ENCODE measurements at places on chromosomes 13 and 19. TPM values are rescaled to one million over a fixed set of nuclear protein-coding genes. Genes with fewer than 3 reads are reported as not detected.

GRCh38 chr13:94345374-94346195 lies 133.9 kb downstream of the DCT start:
- DNase-seq = no peak

DNA sequence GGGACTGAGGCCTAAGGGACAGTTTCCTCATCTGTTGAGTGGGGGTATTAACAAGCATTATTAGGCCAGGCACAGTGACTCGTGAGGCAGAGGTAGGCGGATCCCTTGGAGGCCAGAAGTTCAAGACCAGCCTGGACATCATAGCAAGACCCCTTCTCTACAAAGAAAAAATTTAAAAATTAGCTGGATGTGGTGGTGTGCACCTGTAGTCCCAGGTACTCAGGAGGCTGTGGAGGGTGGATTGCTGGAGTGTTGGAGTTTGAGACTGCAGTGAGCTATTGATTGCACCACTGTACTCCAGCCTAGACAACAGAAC lies 11.3 kb upstream of the FOSB start:
- DNase-seq = no peak

DNA sequence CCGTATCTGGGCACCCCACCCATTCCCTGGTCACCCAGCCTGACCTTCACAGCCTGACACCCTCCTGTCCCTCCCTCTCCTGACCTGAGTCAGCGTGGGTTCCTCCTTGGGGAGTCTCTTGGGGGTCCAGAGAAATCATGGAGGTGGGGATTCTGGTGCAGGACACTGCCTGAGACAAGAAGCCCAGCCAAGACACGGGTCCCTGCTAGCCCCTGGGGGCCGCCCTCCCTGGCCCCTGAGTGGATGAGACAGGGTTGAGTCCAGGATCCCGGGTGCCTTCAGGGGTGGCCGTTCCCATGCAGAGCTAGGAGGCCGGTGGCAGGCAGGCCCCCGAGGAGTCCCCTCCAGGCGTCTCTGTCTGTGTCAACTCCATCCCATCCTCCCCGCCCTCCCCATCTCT lies 1.6 kb downstream of the MAP2K7 start:
- DNase-seq = no peak

DNA sequence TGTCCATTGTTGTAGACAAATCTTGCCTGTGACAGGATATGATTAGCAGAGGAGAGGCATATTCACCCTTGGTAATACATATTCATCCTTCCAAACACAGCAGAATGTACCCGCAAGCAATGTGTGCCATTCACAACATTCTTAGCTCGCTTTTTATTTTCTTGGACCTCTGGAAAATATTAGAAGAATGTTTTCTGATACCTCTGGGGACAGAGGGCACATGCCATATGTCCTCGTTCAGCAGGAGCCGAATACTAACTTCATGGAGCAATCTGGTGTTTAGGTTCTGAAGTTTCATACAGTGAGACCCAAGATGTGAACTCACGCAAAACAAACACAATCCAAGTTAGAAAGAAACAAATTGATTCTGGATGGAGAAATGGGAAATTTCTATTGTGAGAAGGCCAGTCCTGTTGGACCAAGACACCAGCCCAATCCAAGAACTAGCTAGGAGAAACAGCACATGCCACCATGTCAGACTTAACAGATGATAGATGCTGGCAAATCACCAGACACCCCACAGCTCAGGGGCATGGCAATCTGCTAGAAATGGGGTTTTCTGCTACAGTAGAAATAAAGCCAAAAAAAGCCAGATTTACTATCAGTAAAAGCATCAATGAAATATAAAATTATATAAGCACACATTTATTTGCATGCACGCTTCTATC lies 297.4 kb downstream of the DCLK1 start:
- DNase-seq = no peak

GRCh38 chr19:9586764-9587163 lies 2.5 kb upstream of the ZNF121 start:
- peak; percentile 45 for DNase-seq

DNA sequence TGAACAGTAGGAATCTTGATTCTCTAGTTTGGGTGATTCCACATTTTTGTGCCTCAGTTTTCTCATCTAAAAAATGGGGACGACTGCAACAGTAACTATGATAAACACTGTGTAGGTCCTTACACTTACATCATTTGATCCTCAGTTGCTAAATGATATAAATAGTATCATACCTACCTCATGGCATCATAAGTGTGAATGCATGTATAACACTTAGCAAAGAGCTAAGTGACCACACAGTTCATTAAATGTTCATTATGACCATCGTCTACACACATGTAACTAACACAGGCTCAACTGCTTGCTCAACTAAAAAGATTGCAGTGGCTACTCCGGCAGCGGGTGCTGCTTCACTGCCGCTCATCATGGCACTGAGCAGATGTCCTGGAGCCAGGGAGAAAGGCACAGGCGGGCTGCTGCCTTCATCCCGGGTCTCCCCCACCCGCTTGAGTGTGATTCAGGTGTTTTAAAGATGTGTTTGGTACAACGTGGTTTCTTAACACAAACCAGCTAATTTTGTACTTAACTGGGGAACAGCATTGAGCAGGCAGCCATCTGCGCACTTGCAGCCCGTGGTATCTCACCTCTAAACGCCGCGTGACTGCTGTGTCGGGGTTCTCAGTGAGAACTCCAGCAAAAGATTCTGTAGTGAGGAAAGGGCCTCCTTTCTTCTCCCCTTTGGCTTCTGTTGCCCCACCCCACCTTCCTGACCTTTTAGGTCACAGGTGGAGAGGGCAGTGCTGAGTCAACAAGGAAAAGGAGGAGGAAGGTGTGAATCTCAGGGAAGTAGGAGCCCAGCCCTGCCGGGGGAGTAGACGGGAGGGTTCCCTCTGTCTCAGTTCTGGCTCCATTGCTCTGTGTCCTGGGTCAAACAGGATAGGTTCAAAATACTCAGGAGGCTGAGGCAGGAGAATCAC lies 11.7 kb upstream of the ACTN4 start:
- no peak for DNase-seq

- DNase-seq = no peak
These were observed 1.3 kb downstream of the SELENOV start for GRCh38 chr19:39516270-39516669.

- DNase-seq = no peak
These were observed 361.8 kb downstream of the ZNF536 start for GRCh38 chr19:30733826-30734550.

GRCh38 chr13:40159736-40160135 lies 504.3 kb downstream of the COG6 start:
- DNase-seq = no peak

DNA sequence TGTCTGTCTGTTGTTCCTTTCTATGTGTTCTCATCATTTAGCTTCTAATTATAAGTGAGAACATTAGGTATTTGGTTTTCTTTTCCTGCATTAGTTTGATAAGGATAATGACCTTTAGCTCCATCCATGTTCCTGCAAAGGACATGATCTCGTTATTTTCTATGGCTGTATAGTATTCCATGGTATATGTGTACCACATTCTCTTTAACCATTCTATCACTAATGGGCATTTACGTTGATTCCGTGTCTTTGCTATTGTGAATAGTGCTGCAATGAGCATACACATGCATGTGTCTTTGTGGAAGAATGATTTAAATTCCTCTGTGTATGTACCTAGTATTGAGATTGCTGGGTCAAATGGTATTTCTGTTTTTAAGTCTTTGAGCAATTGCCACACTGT lies 1799.7 kb downstream of the SLITRK5 start:
- DNase-seq = no peak

DNA sequence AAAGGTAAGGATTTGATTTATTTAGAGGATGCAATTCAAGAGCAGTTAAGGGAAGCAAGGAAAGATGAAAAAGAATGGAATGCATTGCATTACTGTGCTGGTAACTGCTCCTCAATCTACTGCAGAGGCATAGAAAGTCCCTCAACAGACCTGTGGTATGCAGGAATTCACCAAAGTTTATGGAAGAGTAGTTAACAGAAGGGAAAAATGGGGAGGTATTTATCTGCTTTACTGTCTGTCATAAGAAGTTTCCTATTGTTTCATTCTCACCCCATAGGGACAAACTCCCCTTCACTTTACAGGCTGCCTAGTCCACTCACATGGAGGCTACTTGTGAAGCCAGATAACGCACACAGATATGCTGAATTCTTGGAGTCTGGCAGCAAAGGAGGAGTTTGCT lies 354.9 kb upstream of the SPRY2 start:
- DNase-seq = no peak

GRCh38 chr13:109326601-109327000 lies 459.8 kb downstream of the IRS2 start:
- no peak for DNase-seq

DNA sequence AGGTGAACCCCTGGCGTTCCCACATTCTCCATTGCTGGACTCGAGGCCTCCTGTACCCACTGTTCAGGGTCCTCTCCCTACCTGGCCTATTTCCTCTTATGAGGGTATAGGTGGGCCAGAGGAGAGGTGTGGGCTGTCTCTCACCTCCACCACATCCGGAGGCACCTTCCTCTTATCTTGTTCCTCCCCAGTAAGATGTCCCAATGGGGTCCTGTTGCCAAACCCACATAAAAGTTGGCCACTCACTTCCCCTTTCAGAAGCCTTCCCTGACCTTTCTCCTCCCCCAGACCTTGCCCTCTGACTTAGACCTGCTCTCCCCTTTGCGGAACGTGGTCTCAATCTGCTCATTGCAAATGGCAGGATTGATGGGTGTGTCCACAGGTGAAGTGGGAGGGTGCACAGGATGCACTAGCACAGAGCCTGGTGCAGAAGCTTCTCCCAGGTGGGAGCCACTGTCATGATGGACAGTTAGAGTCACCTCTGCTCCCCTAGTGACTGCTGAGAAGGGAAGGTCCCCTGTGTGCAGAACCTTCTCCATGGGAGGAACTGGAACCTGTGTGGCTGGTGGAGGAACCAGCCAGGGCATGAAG lies 1.3 kb downstream of the CYP4F3 start:
- DNase-seq = no peak

GRCh38 chr13:72536714-72537394 lies 190.6 kb downstream of the MZT1 start:
- DNase-seq = no peak

DNA sequence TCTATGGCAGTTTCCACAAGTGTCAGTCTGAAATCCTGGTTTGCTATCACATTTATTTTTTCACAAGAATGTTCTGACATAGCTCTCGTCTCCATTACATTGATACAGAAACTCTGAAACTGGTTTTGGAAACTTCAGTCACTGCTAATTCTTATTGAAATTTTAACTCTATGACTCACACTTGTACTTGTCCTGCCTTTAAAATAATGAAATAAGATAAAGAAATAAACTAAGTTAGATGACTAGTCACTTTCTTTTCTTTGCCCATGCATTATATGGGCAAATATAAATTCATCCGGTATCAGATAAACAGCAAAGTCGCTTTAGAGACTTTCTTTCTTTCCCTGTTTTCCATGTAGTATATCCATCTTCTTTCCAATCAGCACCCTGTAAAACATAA lies 257.5 kb downstream of the PCDH9 start:
- DNase-seq = no peak

DNA sequence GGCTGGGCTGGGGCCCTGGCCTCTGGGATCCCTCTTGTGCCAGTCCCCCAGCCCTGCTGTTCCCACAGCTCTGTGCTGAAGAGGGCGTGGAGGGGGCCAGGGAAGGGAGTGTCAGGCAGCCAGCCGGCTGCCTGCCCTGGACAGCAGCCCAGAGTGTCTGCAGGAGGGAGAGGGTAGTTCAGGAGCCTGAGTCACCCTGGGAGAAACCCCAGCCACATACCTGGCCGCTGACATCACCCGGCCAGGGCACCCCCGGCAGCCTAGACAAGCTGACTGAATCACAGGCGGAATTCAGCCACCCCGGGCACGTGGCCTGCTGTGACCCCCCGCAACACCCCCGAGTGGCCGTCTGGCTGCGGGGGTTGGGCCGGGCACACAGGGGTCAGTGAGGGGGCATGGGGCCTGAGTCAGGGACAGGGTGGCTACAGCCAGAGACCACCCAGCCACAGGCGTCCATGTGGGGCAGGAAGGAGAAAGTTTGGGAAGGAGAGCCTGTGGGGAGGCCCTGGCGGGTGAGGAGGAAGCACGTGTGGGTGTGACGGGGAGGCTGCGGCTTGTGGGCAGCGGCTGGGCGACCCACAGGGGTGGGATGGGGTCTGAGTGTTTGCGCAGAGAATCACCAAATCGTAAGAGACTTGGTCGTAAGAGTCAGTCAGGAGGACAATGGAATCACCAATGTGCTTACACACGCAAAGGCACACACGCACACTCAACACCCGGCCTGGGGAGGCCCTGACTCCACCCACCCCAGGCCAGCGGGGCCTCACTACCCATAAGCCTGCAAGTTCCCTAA lies 11.9 kb upstream of the FOSB start:
- DNase-seq = peak; percentile 89

GRCh38 chr13:102838982-102839381 lies 6.8 kb upstream of the ERCC5 start:
- DNase-seq = no peak

- no peak for DNase-seq
These were observed 23.7 kb downstream of the AMER2 start for GRCh38 chr13:25148402-25148771.

DNA sequence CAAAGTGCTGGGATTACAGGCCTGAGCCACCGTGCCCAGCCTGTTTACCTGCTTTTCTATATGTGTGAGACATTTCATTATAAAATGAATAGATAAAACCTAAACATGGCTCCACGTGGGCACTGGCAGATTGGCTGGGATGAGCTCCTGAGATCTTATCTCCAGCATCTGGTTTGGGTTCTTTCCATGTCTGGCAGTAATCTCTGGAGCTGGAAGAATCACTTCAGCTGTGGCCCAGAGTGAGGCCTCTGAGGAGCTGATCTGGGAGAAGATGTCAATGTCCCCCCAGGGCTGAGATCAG lies 5.5 kb upstream of the SULT2A1 start:
- no peak for DNase-seq

- no peak for DNase-seq
These were observed 35.2 kb downstream of the PEPD start for GRCh38 chr19:33486407-33486806.

GRCh38 chr19:6352381-6353165 lies 8.8 kb upstream of the CLPP start:
- no peak for DNase-seq

DNA sequence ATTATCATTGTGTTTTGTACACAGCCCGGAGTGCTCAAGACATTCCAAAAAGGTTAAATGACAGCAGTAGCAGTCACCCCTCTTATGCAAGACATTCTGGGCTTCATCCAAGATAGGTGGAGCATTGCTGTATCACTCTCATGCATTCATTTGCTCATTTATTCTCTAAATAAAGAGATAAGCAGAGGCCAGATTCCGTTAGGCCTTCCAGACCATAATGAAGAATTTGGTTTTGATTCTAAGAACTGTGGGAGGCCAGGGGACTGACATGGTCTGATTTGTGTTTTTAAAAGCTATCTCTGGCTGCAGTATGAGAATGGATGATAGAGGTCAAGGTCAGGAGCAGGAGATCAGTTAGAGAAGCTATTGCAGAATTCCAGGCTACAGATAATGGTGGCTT lies 145.8 kb downstream of the KCNRG start:
- DNase-seq = no peak

Gene APOC4
- total RNA-seq = not detected

Gene CNFN
- total RNA-seq = 1.1 TPM

Gene C19orf67
- total RNA-seq = not detected

Gene OR7A5
- not detected for total RNA-seq

Gene LYL1
- total RNA-seq = 7.2 TPM

Gene ABCA7
- total RNA-seq = 5.2 TPM

Gene SLC7A9
- not detected for total RNA-seq

Gene ADGRE3
- not detected for total RNA-seq

Gene ALKBH7
- 134 TPM for total RNA-seq

Gene POU2F2
- total RNA-seq = 0.91 TPM

Gene ZSCAN4
- not detected for total RNA-seq
